Epithelial cell of proximal tubule (primary cell): ENCODE measurements at places on chromosomes 1 and 21. TPM values are rescaled to one million over a fixed set of nuclear protein-coding genes. Genes with fewer than 3 reads are reported as not detected.

Gene CACNA1E
- 0.06 TPM in 1 of 2 replicates, not detected in the other for total RNA-seq

- no peak for DNase-seq
Observed at GRCh38 chr1:65108025-65108642, 39.9 kb upstream of the AK4 start.

- DNase-seq = no peak
Observed at GRCh38 chr1:226223786-226224244, 351 bp downstream of the MIXL1 start.

DNA sequence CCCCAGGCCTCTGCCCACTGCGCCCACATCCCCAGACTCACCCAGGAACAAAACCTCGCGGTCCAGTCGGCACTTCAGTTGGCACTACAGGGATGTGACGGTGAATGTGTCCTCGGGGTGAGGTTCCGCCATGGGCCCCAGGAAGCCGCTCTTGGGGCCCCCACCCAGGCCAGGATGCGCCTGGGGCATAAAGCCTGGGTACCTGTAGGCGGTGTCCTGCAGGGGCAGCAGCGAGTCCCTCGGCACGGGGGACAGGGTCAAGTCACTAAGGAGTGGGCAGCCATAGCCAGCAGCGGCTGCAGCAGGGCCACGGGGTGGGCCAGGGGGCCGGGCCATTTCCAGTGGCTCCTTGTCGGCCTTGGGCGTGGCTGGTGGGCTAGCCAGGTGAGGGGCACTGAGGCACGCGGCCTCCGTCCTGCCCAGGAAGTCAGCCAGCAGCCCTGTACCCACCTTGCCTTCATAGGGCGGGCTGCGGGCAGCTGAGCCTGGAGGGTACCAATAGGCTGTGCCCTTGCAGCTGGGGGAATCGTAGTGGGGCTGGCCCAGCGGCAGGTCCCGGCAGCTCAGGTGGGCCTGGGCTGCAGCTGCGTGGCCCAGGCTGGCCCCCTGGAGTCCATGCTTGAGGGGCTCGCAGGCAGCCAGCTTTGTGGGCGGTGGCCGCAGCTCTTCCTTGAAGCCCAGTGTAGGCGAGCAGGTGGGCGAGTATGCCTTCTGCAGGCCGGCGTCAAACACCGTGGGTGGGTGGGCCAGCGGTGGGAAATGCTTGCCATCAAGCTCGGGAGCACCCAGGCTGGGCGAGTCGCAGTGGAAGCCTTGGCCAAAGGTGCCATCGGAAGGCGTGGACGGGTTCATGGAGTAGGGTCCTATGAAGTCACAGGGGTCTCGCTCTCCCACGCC, 56.5 kb downstream of the AHDC1 start:
- no peak for DNase-seq

DNA sequence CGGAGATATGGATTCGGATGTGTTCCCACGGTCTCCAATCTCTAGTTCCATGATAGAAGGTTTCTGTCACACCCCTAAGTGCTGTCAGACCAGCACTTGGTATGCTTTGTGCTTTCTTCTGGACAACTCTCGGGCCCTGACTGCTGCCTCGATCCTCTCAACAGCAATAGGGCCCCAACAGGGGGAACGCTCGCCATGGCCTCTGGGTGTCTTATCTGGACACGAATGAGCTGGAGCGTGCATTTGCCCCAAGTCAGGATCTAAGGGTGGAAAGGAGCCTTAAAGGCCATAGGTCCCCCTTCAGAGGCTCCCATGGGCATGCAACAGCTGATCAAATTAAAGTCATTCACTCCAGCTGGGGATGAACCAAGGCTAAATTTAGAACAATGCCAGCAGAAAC, 76.8 kb downstream of the TCP10L start:
- no peak for DNase-seq

- no peak for DNase-seq
Observed at GRCh38 chr1:199264283-199264682, 625.4 kb downstream of the PTPRC start.

GRCh38 chr1:214397497-214397896, 116.5 kb downstream of the SMYD2 start:
- DNase-seq = no peak

- no peak for DNase-seq
Observed at GRCh38 chr1:67348586-67349252, 41.0 kb downstream of the IL12RB2 start.

DNA sequence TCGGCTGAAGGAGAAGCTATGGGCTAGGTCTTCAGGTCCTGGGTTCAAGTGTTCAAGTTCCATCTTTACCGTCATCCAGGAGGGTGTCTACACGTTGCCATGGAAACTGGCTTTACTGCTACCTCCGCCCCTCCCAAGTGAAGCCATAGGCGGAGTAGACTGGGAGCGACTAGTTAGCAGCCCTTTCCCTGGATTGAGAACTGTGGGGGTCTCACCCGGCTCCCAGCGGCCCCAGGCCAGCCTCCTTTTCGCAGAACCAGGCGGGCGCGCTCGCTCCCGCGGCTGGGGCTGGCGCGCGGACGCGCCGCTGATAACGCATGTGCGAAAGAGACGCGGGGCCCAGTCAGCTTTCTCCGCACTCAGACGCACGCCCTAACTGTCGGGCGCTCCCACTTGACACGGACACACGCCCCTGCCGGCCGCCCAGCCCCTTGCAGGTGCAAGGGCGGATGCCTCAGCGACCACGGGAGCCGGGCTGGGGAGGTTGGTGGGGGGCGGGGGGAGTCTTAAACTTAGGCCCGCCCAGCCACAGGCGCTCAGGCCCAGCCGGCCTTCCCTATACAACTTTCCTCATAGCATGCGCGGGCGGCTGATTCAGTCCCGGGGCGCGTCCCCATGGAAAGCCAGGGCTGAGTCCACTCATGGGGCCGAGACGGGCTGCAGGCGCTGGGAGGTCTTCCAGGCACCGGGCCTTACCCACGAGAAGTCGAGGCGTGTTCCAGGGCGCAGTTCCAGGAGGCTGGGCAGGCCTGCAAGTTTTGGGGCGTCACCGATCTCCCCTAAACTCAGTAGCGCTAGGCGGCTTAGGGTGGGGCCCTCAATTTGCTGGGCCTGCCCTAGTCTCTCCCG, 7.4 kb downstream of the EFNA4 start:
- no peak for DNase-seq

- no peak for DNase-seq
Observed at GRCh38 chr1:88980870-88981269, 11.6 kb downstream of the KYAT3 start.

DNA sequence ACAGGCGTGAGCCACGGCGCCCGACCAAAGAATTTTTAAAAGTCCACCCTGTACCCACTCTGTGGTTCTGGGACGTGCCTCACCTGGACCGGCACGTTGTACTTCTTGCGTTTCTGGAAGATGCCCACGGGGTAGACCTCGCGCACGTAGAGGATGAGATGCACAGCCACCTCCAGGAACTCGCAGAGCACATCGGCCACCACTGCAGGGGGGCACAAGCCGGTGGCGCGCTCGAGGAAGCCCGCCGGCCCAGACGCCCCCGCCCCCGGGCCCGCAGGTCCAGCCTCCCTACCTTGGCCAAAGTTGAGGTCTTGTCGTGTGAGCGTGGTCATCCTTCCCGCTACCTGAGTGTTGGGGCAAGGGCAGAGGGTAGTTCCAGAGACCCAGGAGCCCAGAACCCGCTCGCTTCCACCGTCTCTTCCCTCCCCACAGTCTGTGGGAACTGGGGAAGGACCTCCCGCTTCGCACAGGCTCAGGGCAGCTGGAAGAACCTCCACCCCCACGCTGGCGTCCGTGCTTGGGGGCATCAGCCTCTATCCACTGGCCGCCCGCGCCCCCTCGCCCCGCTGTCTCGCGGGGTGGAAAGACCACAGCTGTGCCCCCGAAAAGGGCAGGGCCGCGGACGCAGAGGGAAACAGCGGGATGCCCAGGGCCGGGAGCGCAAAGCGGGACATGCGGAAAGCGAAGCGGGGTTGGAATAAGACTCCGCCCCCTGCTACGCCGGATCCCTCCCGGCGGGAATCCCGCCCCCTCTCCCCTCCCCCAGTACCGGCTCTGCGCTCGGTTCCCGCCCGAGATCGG, 478 bp downstream of the MAD2L2 start:
- no peak for DNase-seq
